ENCODE measurements at places on chromosomes 3 and 15.

DNA sequence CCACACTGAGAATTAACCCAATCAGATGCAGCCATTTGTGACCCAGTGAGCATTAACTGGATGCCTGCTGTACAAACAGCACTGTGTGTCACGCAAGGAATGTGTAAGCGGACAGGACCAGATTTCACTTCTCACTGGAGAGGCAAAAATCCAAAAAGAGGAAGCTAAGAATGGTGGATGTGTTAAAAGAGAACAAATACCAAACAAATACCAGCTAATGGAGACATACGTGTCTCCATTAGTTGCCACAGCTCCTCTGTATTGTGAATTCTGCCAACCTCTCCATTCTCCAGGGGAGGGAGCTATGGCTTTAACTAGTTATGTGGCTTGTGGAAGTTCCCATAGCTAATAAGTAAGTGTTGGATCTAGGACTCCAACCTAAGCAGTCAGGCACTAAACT is 2.6 kb downstream of the LTF start:
- DNase-seq, result no peak

DNA sequence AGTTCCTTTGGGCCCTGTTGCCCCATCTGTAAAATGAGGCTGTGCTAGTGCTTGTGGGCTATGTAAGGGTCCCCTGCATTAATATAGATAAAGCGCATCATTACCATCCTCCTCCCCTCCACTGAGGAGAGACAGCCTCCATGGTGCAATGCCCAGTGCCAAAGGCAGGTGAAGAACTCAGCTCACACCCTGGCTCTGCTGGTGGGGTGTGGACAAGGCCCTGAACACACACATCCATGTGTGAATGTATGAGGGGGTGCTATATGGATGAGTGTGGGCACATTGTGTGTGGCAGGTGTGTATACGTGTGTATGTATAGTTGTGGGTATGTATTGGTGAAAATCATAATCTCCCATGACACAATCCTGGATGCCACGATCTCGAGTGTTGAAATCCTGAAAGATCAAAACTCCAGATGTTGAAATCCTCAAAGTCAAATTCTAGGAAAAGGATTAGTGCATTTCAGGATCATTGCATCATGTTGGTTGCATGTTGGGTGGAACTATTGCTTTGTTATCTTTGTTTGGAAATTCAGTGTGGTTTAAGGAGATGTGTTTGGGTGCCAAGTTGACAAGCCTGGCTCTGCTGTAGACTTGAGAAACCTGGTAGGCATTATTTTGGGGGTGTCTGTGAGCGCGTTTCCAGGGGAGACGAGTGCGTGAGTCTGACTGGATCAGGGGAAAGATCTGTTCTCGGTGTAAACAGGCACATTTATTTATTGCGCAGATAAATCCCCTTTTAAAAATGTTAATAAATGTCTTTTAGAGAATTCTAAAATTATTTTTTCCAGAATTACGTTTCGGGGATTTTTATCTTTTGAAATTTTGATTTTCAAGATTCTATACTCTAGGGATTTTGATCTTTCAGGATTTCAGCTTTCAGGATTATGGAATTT is 42.0 kb upstream of the SEC61A1 start:
- peak; percentile 64 for DNase-seq

GRCh38 chr15:73681856-73682599 is 2.2 kb upstream of the CD276 start:
- no peak for DNase-seq

DNA sequence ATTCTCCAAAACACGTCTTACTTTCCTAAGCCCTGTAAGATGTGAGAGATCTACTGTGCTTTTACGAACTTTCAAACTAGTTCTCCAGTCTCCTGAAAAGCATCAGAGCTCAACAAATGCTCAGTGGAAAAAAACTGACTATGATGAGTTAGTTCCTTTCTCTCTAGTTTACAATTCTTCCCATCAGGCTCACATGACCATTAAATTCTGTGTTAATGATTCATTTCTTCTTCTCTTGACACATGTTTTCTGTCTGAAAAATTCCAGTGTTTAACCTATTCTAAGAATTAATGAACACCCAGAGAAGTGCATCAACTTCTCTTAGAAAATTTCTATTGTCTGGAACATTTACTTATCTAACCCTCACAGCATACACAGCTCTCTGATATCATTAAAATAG is 844.3 kb downstream of the SI start:
- DNase-seq, result no peak

- DNase-seq, result peak; percentile 84
Observed at GRCh38 chr3:99473321-99473751, 165.1 kb upstream of the COL8A1 start.

DNA sequence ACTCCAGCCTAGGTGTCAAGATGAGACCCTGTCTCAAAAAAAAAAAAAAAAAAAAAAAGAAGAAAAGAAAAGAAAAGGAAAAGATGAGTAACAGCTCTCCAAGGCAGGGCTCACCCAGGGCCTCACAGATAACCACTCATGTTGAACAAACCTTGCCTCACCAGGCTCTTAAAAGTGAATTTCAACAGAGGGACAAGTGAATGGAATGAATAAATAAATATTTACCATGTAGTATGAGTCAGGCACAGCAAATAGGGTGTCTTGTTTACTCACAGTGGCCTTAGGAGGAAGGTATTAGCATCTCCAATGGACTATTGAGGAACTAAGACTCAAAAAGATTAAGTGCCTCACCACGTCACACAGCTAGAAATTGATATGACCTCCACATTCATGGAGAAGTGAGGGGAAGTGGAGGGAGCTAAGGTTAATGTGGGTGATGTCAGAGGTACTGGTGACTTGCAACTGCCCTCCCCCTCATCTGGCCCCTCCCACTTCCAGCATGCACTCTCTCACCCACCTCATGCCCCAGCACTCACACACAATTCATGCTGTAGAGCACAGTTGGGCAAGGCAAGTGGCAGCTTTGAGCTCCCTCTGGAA is 255.5 kb downstream of the UACA start:
- peak; percentile 23 for DNase-seq

DNA sequence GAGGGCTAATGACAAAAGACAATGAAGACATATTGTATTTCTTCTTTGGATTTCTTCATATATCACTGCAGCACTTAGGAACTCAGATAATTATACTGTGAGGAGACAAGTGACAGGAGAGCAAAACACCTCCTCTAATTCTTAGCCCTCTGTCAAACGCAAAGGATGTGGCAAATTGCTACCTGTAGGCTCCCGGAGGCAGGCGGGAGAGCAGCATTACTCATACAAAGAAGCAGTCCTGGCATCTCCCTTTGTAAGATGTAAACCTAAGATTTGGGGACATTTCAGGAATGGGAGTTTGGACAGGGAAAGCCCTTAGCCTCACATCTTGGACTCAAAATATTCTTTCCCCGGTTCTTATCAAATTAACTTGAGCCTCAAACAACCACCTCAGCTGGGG is 460.8 kb downstream of the SOX2 start:
- no peak for DNase-seq

GRCh38 chr15:88788816-88789215 is 14.4 kb upstream of the ACAN start:
- DNase-seq, result no peak

Measured in fibroblast of skin of right quadriceps (primary cell).